ENCODE measurements at places on chromosomes 1 and 21. TPM values are rescaled to one million over a fixed set of nuclear protein-coding genes. Genes with fewer than 3 reads are reported as not detected.

Gene RAB4A
- 43.2 TPM for total RNA-seq

Gene AMY1B
- not detected for total RNA-seq

Gene SPATA21
- not detected for total RNA-seq

Gene SLAMF7
- not detected for total RNA-seq

Gene AGO4
- 19.8 TPM for total RNA-seq

Gene C1QTNF12
- 1.9 TPM for total RNA-seq

Gene SH2D1B
- total RNA-seq = not detected

DNA sequence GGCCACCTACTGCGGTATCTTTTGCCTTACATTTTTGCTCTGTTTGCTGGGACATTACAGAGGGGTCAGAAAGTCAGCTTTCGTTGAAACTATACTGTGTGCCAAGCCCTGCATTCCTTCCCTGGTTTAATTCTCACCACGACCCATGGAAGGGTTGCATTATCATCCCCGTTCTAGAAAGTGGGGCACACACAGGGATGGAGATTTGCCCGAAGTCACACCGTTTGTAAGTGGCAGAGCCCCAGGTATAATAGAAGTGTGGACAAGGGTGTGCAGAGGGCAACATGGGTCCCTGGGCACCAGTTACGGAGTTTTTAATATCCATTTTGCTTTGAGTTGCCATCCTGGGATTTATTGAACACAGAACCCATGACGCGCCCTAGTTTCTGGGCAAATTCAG lies 11.8 kb downstream of the DMRTB1 start:
- H3K4me1 ChIP-seq = no peaks in the 10 kb centered on the region
- DNase-seq = no peak
- no peak overlapping the region for H3K4me3 ChIP-seq
- H3K27ac ChIP-seq = no peak overlapping the region
- no peaks in the 10 kb centered on the region for H3K36me3 ChIP-seq
- H3K27me3 ChIP-seq = peaks cover 3% of the 10 kb centered on the region

DNA sequence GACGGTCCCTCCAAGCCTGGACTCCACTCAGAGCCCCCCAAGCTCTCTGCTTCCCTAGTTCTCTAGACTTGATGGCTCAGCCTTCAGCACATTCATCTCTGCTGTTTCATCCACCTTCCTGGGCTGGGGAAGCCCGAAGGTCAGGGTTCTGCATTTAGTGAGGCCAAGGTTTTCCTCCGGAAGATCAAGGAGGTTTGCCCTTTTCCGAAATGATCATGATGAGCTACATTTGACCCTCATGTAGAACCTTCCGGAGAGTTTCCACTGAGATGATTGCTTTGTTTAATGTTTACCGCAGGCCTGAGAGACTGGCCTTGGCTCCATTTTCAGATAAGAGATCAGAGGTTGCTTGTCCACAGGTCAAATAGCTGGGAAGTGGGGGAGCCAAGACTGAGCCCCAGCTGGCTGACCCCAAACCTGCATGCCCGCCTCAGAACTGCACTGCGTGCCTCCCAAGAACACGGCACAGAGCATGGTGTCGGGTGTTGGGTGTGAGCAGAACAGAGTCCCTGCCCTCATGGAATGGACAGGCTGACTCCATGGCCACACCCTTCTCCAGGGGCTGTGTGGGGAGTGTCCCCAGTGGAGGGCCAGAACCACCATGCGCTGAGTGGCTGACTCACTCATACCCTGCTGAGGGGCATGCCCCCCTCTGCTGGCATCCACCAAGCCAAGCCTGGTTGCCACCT lies 200.8 kb upstream of the TMEM51 start:
- no peaks in the 10 kb centered on the region for H3K4me1 ChIP-seq
- no peak overlapping the region for H3K4me3 ChIP-seq
- no peaks in the 10 kb centered on the region for H3K27me3 ChIP-seq
- H3K36me3 ChIP-seq = no peaks in the 10 kb centered on the region
- no peak overlapping the region for H3K27ac ChIP-seq
- peak; percentile 22 for DNase-seq

DNA sequence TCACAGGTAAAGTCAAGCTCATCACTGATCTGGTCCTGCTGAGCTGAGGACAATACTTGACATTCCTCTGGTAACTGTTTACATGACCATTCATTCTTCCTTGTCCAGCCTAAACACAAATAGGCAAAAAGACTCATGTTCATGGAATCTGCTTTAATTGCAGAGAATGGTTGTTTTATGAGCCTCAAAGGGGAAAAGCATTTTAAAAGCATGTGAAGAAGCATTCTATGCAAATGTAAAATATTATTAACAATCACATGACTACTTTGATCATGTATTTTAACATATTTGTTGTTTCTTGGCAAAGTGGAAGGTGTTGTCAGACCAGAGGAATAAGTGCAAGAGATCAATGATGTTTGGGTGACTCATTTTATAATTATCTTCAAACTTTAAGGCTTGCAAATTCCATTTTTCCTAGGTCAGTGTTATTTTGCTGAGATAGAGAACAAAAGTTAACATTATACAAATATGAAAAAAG lies 133.7 kb downstream of the RUNX1 start:
- no peak overlapping the region for H3K27ac ChIP-seq
- H3K4me3 ChIP-seq = no peak overlapping the region
- peaks cover 25% of the 10 kb centered on the region for H3K27me3 ChIP-seq

DNA sequence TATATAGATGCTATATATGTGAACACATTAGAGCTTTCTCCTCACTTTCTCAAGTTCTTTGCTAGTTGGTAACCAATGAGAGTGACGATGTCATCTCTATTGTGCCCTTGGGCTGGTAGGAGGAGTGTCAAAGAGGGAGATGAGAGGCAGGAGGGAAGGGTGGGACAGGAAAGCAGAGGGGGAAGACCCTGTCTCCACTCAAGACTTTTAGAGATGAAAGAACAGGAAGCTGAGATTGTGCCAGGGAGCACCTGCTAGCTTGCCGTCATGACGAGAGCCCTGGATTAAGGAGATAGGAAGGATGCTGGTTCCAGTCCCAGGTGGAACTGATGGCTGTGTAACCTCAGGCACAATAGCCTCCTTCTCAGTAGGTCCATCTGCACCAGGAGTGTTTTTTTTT lies 16.7 kb downstream of the CNR2 start:
- no peak overlapping the region for H3K4me3 ChIP-seq
- H3K4me1 ChIP-seq = no peaks in the 10 kb centered on the region
- no peaks in the 10 kb centered on the region for H3K36me3 ChIP-seq
- H3K27me3 ChIP-seq = peaks cover 5% of the 10 kb centered on the region
- H3K27ac ChIP-seq = no peak overlapping the region
- no peak for DNase-seq

GRCh38 chr1:55466373-55466772 lies 251.2 kb upstream of the USP24 start:
- no peaks in the 10 kb centered on the region for H3K4me1 ChIP-seq
- H3K27me3 ChIP-seq = no peaks in the 10 kb centered on the region
- no peak for DNase-seq
- no peak overlapping the region for H3K4me3 ChIP-seq
- H3K27ac ChIP-seq = no peak overlapping the region
- H3K36me3 ChIP-seq = no peaks in the 10 kb centered on the region

DNA sequence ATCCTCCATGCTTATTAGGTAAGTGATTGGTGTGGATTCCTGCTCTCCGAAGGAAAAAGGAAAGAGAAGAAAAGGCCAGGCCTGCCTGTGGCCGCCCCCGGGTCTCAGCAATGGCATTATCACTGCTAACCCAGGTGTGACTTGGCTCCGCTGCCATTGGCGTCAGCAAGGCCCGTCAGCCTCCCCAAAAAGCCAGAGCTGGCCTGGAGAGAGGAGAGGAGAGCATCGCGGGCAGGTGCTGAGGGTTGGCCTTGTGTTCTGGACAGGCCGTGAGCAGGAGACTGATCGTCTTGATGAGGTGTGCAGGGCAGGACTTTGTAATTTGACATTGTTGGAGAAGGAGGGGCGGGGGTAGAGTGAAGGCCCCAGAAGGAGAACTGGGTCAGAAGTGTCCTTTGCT lies 186.4 kb downstream of the CAMTA1 start:
- no peak overlapping the region for H3K4me3 ChIP-seq
- H3K27ac ChIP-seq = no peak overlapping the region
- no peaks in the 10 kb centered on the region for H3K27me3 ChIP-seq
- DNase-seq = no peak
- H3K36me3 ChIP-seq = no peaks in the 10 kb centered on the region

GRCh38 chr1:36715797-36716196 lies 233.1 kb upstream of the CSF3R start:
- H3K4me3 ChIP-seq = no peak overlapping the region
- DNase-seq = no peak
- peaks cover 2% of the 10 kb centered on the region for H3K27me3 ChIP-seq
- H3K36me3 ChIP-seq = no peaks in the 10 kb centered on the region
- H3K4me1 ChIP-seq = no peaks in the 10 kb centered on the region

DNA sequence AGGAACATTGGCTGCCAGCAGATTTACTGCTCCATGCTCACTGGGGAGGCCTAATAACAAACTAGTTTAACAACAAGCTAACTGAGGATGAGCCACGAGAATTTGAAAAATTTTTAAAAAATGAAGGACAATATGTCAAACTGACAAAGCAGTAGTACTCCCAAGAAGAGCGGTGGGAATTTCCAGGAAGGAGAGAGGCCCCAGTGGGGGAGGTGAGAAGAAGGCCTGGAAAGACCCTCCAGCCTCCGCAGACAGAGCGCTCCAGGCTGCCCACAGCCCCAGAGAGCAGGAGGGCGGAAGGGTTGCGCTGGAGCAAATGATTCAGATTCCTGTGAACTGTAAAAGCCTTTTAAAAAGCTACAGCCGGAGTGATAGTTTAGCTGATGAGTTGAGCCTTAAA lies 78.5 kb downstream of the SIPA1L2 start:
- no peak overlapping the region for H3K27ac ChIP-seq
- no peaks in the 10 kb centered on the region for H3K27me3 ChIP-seq
- peaks cover 12% of the 10 kb centered on the region for H3K4me1 ChIP-seq
- DNase-seq = no peak

- H3K36me3 ChIP-seq = no peaks in the 10 kb centered on the region
- no peak for DNase-seq
- H3K27me3 ChIP-seq = no peaks in the 10 kb centered on the region
- H3K4me3 ChIP-seq = no peak overlapping the region
- H3K4me1 ChIP-seq = no peaks in the 10 kb centered on the region
These were observed 18.1 kb upstream of the GALNT2 start for GRCh38 chr1:230048922-230049321.

DNA sequence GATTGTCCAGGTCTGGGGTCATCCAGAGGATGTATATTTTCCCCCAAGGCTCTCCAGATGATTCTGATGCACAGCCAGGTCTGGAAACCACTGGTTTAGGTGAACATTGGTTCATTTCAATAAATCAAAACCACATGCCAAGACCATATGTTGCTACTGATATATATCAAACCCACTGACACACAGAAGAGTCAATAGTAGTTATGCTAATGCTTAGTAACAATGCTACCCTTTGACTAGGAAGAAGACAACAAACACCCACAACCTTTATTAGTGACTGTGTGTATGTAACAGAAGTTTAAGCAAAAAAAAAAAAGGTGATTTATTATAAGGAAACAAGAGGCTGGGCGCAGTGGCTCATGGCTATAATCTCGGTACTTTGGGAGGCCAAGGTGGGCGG lies 35.6 kb upstream of the POU2F1 start:
- H3K36me3 ChIP-seq = no peaks in the 10 kb centered on the region
- H3K4me1 ChIP-seq = no peaks in the 10 kb centered on the region
- H3K27me3 ChIP-seq = peaks cover 6% of the 10 kb centered on the region
- H3K27ac ChIP-seq = no peak overlapping the region

DNA sequence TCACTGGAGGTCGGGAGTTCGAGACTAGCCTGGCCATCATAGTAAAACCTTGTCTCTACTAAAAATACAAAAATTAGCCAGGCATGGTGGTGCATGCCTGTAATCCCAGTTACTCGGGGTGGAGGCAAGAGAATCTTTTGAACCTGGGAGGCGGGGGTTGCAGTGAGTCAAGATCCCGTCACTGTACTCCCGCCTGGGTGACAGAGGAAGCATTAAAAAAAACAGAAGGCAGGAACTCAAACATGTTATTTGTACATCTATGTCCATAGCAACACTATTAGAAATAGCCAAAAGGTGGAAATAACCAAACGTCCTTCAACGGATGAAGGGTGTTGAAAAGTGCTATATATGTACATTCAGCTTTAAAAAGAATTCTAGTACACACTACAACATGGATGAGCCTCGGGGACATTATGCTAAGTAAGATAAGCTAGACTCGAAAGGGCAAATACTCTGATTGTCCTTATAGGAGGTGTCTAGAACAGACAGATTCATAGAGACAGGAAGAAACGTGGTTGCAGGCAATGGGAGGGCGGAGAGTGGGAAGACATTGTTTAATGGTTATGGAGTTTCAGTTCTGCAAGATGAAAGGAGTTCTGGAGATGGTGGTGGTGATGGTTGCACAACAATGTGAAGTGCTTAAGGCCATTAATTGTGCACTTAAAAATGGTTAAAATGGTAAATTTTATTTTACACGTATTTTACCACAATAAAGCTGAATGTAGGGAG lies 19.2 kb downstream of the NLRP3 start:
- no peaks in the 10 kb centered on the region for H3K4me1 ChIP-seq
- H3K36me3 ChIP-seq = no peaks in the 10 kb centered on the region
- H3K27me3 ChIP-seq = no peaks in the 10 kb centered on the region
- no peak overlapping the region for H3K4me3 ChIP-seq
- DNase-seq = no peak
- H3K27ac ChIP-seq = no peak overlapping the region

DNA sequence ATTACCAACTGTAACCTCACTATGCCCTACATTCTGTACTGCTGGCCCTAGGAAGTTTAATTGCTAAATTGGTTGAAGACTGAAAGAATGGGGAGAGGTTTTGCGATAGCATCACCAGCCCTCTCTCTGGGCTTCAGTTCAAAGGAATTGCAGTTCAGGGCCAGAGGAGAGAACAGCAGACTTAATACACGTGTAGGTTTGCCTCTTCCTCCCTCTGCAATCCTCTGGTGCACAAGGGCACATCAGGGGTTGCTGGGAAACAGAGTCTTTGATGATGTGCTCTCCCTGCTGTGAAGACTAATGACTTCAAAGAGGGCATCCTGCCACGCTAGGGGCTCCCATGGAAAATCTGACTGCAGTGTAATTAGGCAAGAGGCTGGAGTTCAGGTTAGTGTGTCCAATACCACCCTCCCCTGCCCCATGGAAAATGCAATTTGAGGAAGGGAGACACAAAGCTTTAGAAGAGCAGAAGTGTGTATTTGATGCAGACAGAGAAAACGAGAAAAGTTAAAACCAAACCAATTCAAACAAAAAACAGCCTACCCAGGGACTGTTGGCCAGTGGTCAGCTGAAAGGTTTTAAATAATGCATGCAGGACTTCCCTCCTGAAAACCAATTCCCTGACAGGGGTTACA lies 167.9 kb downstream of the ASTN1 start:
- H3K27ac ChIP-seq = no peak overlapping the region
- H3K36me3 ChIP-seq = no peaks in the 10 kb centered on the region
- H3K4me3 ChIP-seq = no peak overlapping the region
- DNase-seq = no peak
- H3K4me1 ChIP-seq = no peaks in the 10 kb centered on the region

GRCh38 chr1:176029155-176029554 lies 177.9 kb downstream of the COP1 start:
- H3K27me3 ChIP-seq = no peaks in the 10 kb centered on the region
- no peak for DNase-seq
- no peak overlapping the region for H3K4me3 ChIP-seq
- H3K36me3 ChIP-seq = peaks cover 2% of the 10 kb centered on the region

GRCh38 chr1:108575375-108575774 lies 15.5 kb downstream of the EEIG2 start:
- H3K36me3 ChIP-seq = no peaks in the 10 kb centered on the region
- no peaks in the 10 kb centered on the region for H3K27me3 ChIP-seq
- no peak overlapping the region for H3K4me3 ChIP-seq
- H3K27ac ChIP-seq = no peak overlapping the region
- peaks cover 7% of the 10 kb centered on the region for H3K4me1 ChIP-seq
- DNase-seq = peak; percentile 55

- no peak for DNase-seq
- H3K36me3 ChIP-seq = no peaks in the 10 kb centered on the region
- peaks cover 17% of the 10 kb centered on the region for H3K27me3 ChIP-seq
- H3K4me3 ChIP-seq = no peak overlapping the region
- H3K4me1 ChIP-seq = no peaks in the 10 kb centered on the region
- no peak overlapping the region for H3K27ac ChIP-seq
These were observed 98.3 kb upstream of the SLC2A1 start for GRCh38 chr1:43056981-43057391.

Data from endothelial cell of umbilical vein (primary cell).